Colonic mucosa (tissue), 4 donors: ENCODE measurements at places on chromosomes 5 and 9.

DNA sequence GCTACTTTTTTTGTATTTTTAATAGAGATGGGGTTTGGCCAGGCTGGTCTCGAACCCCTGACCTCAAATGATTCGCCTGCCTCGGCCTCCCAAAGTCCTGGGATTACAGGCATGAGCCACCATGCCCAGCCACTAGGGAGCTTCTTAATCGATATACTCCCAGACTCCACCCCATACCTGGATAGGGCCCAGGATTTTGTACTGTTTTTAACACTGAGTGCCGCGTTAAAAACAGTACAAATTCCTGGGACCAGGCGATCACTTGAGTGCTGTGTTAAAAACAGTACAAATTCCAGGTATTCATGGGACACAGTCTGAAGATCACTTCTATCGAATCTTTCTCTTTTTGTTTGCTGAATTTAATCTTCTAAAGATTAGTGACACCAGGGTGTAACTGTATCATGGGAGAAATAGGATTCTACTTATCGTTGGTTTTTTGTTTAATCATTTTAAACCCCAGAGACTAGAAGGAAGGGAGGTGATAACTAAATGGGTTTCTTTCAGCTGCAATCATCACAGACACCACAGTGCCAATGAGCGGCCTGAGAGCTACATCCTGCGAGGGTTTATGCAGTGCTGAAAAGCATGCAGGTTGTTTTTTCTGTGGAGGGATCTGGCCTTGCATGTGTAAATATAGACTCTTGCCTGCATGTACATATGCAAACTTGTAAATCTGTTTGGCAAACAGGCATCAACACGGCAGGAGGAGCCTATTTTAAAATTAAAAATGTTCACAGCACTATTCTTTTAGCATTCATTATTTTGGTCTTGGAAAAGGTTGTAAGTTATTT lies 303.8 kb upstream of the WWC1 start:
- no peak for DNase-seq

- no peak for DNase-seq
Observed at GRCh38 chr5:93585041-93585766, 2.2 kb downstream of the NR2F1 start.

- no peak for DNase-seq
Observed at GRCh38 chr9:112900488-112900887, 9.8 kb upstream of the SLC46A2 start.

DNA sequence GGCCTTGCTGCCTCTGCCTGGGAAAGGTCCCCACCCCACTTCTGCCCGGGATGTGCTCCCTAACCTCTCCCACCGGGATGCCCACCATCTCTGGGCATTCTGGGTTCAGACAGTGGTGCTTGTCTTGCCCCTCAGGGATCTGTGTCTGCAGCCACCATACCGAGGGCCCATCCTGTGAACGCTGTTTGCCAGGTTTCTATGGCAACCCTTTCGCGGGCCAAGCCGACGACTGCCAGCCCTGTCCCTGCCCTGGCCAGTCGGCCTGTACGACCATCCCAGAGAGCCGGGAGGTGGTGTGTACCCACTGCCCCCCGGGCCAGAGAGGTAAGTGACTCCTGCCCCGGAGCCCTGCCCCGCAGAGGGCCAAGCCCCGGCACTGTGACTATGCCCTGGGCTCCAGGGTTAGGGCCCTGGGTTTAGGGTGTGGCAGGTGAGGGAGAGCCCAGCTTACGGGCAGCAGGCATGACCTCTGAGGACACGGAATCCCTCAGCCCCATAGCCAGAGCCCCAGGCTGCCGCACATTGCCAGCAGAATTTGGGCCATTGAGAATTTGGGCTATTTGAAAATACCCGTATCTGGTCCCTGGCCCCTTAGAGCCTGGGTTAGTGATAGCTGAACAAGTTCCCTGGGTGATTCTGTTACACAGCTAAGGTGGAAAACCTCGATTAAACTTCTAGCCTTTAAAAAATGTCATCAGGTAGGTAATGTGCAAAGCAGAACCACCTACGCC lies 35.3 kb upstream of the AIF1L start:
- no peak for DNase-seq

DNA sequence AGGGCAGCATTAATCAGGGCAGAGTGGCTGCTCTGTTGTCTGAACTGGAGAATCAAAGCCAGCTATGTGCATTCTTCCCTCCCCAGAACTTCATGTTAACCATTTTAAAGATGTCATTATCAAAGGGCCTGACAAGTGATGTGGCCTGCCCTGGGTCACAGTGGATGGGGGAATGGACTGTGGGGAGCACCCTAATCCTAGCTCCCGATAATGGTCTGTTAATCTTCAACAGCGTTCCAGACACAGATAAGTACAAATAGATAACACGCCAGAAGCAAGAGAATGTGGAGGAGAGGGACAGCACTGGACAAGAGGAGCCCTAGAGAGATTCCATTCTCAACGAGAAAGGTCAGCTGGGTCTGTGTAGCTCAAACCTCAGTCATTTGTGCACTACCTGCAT lies 77.5 kb downstream of the DPYSL3 start:
- no peak for DNase-seq

- DNase-seq, result no peak
Observed at GRCh38 chr9:69178583-69179011, 4.5 kb downstream of the TJP2 start.

DNA sequence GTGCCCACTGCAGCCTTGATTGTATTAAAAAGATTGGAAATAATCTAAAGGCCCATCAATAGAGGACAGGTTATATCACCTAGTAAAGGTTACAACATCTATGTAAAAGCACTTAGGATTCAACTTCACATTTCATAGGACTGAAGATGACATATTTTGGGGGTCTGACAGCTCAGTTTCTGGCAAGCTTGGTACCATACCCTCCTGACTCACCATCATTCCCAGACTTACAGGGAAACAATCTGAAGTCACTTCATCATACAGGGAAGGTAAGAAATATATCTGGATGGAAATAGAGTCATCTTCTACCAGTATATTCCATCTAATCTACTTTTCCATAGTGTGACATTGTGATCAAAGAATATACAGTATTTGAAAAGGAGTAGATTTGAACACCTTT lies 28.8 kb upstream of the DAB2 start:
- no peak for DNase-seq

DNA sequence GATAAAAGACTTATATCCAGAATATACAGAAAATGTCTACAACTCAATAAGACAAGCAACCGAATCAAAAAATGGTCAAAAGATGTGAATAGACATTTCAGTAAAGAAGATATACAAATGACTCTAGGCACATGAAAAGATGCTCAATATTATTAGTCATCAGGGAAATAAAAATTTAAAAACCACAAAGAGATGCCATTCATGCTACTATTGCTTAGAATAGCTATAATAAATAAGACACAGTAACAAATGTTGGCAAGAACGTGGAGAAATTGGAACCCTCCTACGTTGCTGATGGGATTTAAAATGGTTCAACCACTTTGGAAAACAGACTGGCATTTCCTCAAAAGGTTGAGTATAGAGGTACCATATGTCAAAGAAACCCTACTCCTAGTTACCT lies 39.8 kb downstream of the POLK start:
- DNase-seq, result no peak

GRCh38 chr5:129177451-129177850 lies 82.9 kb downstream of the ISOC1 start:
- DNase-seq, result no peak

DNA sequence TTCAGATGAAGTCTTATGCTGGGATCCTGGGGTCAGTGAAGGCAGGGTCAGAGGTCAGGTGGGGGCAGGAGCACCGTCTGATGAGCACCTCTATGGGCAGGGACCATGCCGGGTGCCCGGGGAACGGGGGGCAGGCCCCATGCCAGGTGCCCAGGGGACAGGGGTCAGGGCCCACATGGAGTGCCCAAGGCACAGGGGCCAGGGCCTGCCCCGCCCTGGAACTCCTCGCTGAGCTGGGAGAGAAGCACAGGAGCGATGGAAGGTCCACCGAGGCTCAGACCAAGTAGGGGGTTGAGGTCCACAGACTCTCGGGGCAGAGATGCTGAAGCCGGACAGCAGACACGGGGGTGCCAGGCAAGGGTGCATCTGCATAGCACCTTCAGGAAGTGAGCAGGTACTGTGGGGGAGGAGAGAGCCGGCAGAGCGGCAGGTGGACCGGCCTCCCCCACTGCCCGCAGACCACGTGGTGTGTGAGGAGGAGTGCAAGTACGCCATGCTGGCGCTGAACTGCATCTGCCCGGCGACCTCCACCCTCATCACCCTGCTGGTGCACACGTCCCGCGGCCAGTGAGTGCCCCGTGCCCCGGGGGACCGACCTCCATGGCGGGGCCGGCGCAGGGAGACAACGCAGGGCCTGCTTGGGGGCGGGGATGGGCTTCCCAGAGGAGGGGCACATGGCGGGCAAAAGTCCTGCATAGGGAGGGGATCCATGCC lies 67.7 kb downstream of the KCNT1 start:
- DNase-seq, result no peak

GRCh38 chr5:176716320-176716719 lies 69.0 kb downstream of the TSPAN17 start:
- DNase-seq, result no peak

DNA sequence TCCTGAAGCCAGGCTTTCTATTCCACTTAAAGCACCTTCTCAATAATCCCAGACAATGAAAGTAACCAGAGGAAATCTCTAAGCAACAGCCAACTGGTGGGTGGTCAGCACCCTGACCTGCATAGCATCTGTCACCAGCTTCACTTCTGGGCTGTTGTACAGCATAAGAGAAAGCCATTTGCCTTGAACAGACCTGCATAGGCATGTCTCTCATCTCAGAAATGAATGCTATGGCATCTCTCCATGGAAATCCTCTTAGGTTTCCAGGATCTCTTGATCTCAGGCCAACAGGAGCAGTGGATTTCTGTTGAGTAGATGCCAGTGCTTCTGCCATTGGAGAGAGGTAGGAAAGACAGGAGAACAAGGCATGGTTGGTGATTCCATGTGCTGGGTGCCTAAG lies 213.6 kb downstream of the GRIA1 start:
- no peak for DNase-seq

DNA sequence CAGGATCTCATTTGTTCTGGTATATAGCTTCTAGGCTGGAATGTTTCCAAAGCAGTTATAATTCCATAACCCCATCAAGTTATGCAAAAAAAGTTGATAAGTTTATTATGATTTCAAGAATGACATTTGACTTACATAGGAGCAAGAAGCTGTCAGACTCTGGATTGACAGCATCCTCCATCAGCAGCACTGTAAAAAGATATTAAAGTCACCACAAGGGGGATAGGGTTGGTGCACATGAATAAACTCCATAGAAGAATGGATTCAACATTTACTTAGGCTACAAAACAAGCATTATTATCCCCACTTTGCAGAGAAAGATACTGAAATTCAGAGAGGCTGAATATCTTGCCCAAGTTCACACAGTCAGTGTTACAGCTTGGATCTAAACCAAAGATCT lies 208.9 kb upstream of the SLC30A5 start:
- DNase-seq, result no peak

DNA sequence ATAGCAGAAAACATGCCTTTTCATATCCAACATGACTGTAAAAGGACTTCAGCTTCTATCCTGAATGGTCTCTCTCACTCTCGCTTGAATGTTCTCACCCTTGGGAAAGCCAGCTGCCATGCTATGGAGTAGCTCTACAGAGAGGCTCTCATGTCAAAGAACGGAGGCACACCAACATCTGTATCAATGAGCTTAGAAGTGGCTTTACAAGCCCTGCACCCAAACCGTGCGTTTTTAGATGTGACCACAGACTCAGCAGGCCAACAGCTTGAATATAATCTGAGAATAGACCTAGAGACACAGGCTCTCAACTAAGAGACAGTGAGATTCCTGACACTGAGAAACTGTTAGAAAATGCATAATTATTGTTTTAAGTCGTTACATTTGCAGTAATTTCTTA lies 1231.6 kb upstream of the CDH9 start:
- DNase-seq, result no peak

DNA sequence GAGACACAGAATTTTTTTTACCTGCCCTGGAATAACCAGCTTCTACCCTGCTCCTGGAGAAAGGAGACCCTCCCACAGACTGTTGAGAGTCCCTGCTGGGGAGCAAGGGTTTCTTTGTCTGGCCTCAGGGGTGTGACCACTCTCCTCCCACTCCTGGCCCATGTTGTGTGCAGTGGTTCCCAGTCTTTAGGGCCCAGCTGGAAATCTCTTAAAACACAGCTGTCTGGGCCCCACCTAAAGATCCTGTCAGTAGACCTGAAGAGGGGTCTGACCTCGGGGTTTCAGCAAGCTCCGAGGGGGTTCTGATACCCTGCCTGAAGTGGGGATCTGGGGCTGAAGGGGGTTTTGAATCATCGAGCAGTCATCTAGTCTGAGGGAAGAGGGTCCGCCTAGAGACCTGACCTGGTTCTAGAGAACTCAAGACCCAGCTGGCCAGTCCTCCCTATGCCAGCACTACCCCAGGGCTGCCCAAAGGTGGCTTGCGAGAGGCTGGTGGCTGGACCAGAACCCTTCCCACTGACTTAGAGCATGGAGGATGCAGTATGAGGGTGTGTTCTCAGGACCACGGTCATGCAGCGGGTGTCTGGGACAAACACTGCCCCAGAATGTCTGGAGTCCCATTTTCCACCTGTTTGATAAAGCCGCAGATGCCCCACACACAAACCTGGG lies 8.1 kb upstream of the UNC5A start:
- DNase-seq, result no peak

DNA sequence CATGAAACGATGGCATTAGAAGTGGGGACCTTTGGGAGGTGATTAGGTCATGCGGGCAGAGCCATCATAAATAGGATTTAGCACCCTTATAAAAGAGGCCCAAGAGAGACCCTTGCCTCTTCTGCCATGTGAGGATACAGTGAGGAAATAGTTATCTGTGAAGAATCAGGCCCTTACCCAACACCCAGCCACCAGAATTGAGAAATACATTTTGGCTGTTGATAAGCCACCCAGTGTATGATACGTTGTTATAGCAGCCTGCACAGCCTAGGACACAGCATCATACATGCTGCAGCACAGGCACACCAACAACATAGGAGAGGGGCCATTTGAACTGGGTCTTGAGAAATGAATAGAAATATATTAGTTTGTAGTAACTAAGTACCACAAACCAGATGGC lies 8.0 kb upstream of the MAMDC2 start:
- DNase-seq, result no peak

DNA sequence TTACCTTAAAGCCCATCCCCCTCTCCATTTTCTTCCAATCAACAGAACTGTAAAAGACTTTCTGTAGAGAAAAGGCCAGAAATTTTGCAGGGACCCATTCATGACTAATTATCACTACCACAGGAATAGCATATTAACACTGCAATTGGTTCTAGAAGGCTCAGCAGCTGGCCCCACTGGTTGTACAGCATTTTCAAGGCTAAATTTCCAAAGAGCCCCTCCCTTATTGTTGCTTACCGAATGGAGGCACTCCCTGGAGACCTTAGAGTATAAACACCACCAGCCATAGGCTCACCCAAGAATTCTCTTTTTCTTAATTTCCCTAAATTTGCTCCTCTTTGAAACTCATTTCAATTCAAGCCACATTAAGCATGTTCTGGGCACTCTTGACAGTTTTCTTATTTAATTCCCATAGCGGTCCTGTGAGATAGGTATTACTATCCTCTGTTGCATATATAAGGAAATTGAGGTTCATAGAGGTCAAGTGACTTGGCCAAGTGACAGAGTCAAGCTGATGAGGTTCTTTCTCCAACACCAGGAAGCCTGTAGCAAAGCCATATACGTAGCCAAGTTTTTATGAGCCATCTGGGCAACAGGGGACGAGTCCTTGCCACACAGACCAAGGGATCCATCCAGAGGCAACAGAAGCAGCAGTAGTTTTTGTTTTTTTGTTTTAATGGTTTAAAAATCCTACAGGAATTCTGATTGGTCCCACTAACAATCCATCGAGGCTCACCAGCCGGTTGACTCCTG lies 83.9 kb upstream of the NR5A1 start:
- peak; percentile 50 for DNase-seq

- DNase-seq, result no peak
Observed at GRCh38 chr5:95715799-95716461, 15.2 kb upstream of the RHOBTB3 start.
